ENCODE measurements at places on chromosomes 11 and 22.

GRCh38 chr11:91804042-91804441, 420.6 kb upstream of the FAT3 start:
- no peak for DNase-seq

DNA sequence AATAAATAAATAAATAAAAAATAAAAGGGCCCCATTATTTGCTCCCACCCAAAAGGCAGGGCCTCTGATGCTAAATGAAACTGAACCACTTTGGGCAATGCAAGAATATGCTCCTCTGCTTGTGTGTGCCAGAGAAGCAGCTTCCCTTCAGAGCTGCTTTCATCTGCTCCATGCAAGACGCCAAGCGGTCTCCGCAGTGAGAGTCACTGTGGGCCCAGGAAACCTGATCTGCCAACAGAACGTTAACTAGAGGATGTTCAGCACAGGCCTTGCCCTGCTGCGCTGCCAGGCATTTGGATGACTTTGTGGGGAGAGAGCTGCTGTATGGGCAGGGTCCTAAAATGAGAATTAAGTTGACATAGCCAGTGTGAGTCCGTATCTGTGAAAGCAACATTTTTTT, 43.7 kb upstream of the APOA1 start:
- DNase-seq, result no peak

- peak; percentile 19 for DNase-seq
These were observed 66.5 kb upstream of the CLMP start for GRCh38 chr11:123261345-123262106.

DNA sequence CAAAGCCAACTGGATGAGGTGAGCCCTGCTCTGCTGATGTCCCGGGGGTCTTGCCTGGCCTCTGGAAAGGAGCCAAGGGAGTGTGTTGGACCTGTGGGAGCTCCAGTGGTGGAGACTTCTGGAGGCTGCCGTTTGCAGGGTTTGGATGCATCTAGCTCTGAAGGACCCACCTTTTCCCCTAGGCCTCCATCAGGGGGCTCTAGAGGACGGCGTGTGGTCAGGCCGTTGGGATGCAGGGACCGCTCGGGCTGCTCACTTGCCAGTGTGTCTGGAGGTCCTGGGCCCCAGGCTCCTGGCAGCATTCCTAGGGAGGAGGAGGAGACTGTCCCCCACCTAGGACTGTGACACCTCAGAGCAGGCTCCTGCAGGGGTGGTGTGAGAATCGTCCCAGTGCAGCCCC, 58.3 kb downstream of the PRDM11 start:
- DNase-seq, result no peak

GRCh38 chr11:18778468-18778867, 13.1 kb downstream of the PTPN5 start:
- no peak for DNase-seq

DNA sequence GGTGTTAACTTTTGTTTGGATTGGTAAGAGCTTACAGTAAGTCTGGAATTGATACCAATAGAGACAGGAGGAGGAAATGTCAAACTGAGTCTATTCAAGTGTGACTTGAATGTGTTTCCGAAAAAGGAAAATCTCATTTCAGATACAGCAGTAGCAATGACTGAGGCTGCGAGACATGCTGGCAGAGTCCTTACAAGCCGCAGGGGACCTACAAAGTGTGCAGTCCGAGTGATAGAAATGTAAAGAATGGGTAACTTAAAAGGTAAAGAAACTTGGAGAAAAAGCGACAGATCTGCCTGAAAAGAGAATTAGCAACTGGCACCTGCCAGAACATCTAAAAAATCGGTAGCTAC, 444 bp downstream of the CWF19L2 start:
- no peak for DNase-seq

GRCh38 chr22:50529416-50529896, 356 bp downstream of the TYMP start:
- DNase-seq, result no peak

DNA sequence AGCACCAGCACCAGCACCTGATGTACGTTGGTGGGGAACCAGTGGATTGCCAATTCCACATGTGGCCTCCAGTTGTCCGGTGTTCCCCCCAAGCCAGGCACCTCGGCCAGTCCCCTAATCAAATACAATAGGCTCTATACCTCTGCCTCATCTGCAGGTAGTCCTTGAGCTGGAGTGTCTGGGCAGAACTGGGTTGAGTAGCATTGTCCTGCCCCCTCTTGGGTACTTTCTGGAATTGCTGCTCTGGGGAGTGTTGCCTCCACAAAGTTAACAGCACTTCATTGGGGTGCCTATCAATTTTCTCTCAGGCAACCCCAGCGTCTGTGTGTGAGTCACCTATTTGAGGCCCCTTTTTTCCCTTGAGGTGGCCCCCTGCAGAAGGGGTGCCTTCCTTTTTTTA, 413.0 kb upstream of the LARGE1 start:
- no peak for DNase-seq

GRCh38 chr22:39214006-39214382, 30.8 kb downstream of the PDGFB start:
- DNase-seq, result no peak

Measured in stimulated activated CD4-positive, alpha-beta T cell treated with anti-CD3 and anti-CD28 coated beads, Interleukin-1b, Interleukin-23, amount 100 ng/mL, for 24 hours (primary cell).